ENCODE measurements at places on chromosomes 2 and 18.

- DNase-seq = no peak
These were observed 17.4 kb upstream of the HNRNPA3 start for GRCh38 chr2:177195194-177195593.

DNA sequence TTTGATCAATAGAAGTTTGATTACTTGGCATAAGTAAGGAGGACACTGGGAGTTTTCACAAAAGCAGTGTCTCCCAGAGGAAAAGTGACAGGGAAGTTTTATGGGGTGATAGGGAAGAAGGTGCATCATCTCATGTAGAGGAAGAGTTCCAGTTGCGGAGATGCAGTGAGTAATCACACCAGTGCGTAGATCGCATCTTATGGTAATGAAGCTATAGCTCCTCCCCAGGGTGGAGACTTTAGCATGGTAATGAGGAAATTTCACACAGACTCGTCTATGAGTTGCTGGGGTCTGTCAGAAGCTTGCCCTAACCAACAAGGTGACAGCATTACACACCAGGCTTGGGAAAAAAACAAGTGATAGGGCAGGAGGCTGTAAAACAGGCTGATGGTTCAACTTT is 49.0 kb downstream of the KYNU start:
- DNase-seq = no peak

- DNase-seq = no peak
These were observed 169.7 kb downstream of the CDCA7 start for GRCh38 chr2:173524256-173524955.

GRCh38 chr18:73043211-73043610 is 175.4 kb upstream of the NETO1 start:
- no peak for DNase-seq

DNA sequence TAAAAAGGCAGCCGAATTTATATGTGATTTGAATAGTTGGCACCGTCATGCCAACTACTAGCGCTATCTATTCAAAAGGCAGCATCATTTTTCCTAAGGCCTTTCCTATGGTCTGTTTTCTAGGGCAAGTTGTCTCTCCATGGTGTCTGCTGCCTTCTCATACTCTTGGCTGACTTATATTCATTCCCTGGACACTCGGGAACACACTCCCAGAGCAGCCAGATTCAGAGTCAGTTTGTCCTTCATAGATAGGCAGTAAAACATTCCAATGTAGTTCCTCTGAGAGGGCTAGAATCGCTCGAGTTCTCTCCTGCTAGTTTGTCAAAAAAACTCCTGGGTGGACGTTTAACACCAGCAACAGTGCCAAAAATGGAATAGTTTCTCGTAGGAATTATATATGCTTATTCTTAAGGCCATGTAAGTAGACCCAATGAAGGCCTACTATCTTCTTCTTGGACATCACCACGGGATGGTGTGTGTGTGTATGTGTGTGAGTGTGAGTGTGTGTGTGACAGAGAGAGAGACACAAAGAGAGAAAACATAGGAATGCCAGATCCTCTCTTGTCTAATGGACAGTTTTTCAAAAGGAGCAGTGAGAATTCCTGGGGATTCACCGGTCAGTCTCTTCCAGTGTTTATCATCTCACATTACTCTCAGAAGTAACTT is 129.3 kb upstream of the CTAGE1 start:
- no peak for DNase-seq

DNA sequence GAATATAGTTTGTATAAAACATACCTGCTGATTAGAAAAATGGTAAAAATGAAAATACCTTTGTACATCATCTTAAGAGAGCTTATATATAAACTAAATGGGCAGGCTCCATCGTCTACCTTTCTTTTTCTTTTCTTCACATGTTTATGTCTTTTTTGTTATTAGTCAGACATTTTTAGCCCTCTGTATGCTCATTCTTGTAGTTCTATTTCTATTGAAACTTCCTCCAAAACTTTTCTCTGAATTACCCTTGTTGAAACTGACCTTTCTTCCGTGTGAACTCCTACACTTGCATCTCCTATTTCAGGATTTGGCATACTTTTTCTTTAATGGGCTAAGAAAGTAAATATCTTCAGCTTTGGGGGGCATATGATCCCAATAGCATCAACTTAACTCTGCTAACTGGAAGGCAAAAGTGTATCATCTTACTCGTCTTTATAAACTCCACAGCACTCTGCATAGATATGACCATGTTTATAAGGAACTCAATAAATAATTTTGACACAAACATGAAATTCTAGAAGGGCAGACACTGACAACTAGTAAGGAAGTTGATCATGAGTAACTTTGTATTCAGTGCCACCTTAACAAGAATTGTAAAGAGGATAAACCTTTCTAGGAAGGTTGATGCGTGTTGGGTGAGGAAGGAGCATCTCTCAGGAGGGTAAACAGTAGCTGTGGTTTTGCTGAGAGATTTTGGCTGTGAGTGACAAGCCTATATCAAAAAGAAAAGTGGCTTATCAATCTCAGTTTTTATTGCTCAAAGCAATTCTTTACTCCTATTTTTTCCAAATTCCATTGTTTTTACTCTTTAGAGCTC is 127.6 kb downstream of the PIK3C3 start:
- no peak for DNase-seq

DNA sequence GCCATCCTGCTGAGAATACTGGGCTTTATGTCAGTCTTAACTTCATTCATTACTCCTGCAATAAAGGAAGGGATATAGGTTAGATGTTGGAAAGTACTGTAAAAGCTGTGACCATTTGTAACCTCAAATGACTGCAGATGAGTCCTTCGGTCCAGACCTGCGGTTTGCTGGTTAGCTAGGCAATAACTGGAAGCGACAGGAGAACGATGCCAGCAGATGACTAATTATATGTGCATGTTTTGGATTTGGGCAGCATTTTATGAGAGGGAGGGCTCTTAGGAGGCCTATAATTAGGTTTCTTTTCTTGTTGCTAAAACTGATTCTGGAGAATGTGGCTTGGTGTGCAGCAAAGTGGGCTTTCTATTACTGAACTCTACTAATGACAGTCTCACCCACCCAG is 205.6 kb downstream of the TMEM182 start:
- DNase-seq = no peak

DNA sequence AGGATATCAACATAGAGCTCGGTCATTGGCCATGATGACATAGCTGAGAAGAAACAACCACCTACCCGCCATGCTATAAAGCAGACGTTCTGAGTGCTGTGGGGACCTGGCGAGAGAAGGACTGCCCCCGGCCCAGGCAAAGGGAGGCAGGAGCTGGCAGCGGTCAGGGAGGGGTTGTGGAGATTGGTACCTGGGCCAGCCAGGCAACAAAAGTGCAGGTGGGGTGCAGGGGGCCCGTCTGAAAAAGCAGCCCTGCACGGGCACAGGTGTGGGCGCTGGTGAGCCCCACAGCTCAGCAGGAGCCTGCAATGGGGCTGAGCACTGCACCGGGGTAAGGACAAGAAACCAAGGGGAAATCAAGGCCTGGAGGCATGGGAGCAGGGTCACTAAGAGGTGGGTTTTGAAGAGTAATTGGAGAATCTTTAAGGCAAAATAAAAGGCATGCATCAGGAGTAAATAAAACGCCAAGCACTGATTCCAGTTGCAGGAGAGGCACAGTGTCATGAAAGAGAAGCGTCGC is 464.0 kb downstream of the EIPR1 start:
- DNase-seq = no peak

DNA sequence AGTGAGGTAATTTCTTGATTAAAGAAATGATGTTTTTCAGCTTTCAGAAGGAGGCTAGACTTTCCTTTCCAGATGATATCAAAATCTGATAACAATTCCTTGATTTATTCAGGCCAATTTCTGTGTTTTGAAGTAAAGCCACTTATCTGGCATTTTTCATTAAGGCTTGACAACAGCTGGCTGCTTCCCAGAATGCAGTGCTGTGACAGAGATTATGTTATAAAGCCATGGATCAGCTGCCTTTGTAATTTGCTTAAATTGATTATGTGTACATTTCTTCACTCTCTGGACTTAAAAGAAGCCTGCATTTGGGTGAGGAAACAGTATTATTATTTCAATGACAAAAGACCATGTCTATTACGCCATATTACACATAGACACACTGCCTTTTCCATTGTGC is 136.0 kb downstream of the PLCL1 start:
- DNase-seq = no peak
